Activated CD4-positive, alpha-beta T cell treated with anti-CD3 and anti-CD28 coated beads for 4 hours (primary cell): ENCODE measurements at places on chromosomes 5 and 9.

DNA sequence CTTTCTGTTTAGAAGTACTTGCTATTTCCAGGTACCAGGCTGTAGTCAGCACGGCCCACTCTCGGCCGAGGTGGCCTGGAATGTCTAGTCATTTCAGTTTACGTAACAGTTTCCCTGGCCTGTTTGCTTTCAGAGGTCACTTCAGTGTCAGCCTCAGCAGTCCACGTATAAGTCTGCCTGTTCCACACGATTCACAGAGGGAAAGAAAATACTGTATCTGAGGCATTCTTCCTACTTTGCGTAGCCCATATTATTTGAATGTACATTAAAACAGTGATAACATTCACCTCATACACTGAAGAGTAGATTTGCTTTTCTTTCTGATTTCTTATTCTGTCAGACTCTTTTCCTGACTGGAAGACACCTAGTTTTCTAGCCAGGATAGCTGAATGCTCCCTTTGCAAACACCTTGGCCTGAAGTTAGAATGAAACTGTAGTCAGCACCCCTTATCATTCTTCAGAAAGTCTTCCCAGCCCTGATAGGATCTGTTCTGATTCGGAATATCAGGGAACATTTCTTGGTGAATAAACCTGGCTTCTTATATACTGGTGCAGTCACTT is 140.9 kb downstream of the AOPEP start:
- no peak for DNase-seq

GRCh38 chr5:164324239-164324638 is 818.8 kb downstream of the MAT2B start:
- no peak for DNase-seq

DNA sequence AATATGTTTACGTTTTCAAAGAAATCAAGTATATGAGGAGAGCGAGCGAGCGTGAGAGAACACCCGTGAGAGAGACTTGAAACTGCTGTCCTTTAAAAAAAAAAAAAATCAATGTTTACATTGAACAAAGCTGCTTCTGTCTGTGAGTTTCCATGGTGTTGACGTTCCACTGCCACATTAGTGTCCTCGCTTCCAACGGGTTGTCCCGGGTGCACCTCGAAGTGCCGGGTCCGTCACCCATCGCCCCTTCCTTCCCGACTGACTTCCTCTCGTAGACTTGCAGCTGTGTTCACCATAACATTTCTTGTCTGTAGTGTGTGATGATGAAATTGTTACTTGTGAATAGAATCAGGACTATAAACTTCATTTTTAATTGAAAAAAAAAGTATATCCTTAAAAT is 97.0 kb downstream of the PDE6A start:
- DNase-seq, result no peak

DNA sequence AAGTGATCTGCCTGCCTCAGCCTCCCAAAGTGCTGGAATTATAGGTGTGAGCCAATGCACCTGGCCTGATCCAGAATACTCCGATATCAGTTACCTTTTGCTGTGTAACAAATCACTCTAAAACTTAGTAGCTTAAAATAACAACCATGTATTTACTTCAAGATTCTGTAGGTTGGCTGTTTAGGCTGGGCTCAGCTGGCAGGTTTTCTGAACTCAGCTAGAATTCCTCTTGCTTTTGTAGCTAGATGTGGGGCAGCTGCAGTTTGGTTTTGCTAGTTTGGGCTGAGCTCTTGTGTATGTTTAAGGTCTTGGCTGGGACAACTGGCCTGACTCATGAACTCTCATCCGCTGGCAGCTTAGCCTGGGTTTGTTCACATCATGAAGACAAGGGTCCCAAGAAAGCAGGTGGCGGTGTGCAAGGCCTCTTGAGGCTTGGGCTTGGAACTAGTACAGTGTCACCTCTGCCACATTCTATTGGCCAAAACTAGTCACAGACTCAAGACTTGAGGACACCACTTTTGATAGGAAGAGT is 138.3 kb upstream of the SHB start:
- DNase-seq, result no peak

- DNase-seq, result no peak
Observed at GRCh38 chr5:68531970-68532369, 316.4 kb downstream of the PIK3R1 start.

DNA sequence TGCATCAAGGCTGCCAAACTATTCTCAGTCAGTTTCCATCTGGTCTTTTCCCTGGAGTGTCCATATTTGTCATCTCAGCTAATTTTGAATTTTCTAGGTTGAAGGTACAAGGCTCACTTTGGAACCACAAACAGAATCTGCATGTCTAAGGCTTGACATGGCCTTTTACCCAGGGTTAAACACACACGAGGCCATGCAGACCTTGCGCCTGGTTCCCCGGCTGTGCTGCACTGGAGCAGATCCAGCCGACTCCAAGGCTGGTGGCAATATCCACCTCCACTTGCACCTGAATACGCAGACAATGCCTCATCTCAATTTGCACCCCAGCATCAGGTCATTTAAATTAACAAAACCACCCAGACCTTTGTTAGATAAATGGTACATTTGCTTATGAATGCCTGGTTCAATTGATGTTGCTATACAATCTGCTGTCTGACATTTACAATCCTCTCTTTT is 276.2 kb downstream of the HSPA4 start:
- no peak for DNase-seq

DNA sequence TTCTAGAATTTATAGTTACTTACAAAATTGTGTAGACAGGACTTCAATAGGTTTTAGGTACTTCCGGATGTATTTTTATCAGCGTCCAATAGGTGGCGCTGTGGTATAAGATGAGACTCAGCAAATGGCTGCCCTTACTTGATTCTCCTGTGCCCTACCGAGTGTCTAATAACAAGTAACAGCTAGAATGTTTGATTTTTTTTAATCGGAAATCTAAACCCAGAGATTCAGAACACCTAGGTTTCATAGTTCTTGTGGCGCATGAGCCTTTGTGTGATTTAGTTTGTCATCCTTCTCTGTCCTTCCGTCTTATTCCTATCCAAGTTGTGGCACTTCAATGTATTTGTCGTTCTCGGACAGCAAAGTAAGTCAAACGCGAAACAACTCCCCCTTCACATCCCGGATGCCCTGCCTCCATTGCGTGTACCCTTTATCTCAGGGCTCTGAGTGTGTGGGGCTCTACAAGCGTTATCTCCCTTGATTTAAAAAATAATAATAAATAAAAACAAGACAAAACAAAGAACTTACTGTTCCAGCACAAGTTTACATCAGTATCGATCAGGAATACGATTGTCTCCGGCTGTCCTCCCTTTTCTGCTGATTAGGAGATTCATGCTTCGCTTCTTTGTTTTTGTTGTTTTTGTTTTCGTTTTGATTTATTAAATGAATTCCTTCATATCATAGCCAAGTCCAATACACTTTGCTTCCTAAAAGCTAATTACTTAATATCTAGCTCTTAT is 50.7 kb upstream of the SLC30A5 start:
- peak; percentile 79 for DNase-seq

DNA sequence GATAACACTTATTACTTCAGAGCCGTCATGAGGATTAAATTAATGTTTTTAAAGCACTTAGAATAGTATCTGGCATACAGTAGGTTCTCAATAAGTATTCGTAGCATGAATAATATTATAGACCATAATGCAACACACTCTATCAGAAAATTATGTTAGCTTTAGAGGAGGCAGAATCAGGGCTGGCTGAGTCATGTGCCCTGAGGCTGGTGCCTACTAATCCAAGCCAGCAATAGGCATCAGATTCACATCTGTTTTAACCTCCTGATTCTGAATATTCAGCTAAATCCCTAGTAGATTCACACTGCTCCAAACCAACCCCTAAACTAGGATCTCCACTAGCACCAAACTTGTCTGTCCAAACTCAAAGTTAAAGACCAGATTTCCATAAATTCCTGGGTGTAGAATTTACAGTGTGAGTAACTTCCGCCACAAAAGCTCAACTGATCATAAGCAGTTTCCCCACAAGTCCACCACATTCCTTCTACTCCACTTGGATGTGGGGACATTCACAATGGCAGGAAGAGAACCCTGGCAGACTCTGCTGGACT is 170.0 kb upstream of the DAPK1 start:
- no peak for DNase-seq

DNA sequence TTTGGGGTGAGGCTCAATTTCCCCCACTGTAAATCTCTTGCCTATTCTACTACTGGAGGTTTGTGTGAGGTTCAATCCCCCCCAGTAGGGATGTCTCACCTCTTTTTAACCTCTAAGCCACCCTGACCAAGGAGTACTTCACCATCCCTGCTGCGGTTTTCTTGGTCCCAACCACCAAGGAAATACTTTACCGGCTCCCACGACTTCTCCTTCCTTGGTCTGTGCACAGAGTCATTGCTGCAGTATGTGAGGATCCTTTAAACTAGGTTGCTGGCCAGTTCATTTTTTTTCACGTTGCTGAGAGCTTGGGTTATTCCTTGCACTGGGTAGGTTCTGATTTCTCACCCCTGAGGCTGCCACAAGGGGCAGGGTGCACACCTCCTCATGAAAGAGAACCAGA is 22.5 kb upstream of the HMGCS1 start:
- DNase-seq, result no peak

DNA sequence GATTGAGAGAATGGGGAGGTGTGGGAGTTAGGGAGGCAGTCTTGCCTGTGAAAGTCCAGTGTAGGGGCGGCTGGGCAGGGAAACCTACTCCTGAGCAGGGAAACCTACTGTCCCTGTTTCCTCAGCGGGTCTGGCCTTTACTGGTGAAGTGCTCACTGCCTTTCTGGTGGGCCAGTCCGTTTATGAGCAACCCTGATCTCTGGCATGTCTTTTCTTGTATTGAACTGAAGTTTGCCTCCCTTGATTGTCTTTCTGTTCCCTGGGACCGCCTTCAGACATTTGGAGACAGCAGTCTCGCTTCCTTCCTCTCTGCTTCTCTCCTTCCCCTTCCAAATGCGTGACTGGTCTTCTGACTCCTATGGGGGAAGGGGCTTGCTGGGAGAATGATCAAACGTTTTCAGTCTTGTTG is 2.9 kb downstream of the SNX18 start:
- DNase-seq, result no peak

DNA sequence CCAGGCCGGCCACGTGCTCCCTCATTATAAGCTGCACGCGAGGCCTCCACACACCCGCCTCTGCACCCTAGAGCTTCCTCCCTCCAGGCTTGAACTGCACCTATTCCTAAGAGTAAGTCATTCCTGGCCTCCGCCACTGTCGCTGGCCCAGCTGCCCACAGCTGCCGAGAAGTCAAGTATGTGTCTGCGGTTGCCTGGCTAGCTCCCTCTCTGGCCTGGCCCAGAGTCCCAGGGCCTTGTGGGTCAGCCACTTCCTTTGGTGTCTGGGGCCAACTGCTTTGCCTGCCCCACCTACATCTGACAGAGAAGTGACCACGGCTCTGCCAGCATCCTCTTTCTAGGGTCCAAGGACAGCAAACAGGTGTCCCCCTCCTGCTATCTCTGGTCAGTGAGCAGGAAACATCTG is 18.3 kb downstream of the ABO start:
- no peak for DNase-seq

GRCh38 chr9:123518338-123518737 is 162.3 kb downstream of the CRB2 start:
- no peak for DNase-seq

DNA sequence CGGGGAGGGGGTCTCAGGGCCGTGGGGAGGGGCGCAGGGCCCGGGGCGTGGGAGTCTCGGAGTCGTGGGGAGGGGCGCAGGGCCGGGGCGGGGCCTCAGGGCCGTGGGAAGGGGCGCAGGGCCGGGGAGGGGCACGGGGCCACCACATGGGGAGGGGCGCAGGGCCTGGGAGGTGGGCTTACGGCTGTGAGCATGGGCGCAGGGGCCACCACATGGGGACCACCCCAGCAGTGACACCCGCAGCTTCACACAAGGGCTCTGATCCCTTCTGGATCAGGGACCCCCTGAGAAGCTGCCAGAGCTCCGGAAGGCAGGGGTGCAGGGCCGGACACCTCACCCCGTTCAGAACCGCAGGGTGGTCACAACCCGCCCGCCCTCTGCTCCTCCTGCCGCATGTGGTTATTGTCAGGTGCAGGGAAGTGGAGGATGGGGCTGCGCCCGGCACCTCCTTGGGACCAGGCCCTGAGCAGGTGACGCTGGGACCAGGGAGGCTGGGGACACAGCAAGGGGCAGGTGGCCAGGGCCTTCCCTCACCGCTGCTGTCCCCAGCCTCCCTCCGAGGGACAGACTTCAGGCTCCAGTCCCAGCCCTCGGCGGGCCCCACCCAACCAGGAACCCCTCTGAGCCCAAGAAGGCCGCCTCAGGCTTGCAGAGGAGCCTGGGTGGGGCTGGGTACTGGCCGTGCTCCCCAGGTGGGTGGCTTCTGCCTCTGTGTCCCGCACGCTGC is 53.7 kb downstream of the EXD3 start:
- no peak for DNase-seq

DNA sequence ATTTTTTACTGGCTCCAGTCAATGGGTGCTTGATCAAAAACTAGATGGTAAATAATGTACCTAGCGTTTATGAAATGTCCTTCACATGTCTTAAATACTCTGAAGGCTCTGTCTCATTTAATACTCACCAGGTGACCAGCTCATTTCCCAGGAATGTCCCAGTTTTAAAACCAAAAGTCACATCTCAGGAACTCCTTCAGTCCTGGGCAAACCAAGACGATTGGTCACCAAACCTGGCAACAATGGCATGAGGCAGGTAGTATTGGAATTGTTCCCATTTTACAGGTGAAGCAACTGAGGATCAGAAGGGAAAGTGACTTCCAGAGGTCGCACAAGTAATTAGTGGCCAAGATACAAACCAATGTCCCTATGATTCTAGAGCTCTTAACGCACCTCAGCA is 27.7 kb downstream of the SMIM23 start:
- DNase-seq, result no peak

DNA sequence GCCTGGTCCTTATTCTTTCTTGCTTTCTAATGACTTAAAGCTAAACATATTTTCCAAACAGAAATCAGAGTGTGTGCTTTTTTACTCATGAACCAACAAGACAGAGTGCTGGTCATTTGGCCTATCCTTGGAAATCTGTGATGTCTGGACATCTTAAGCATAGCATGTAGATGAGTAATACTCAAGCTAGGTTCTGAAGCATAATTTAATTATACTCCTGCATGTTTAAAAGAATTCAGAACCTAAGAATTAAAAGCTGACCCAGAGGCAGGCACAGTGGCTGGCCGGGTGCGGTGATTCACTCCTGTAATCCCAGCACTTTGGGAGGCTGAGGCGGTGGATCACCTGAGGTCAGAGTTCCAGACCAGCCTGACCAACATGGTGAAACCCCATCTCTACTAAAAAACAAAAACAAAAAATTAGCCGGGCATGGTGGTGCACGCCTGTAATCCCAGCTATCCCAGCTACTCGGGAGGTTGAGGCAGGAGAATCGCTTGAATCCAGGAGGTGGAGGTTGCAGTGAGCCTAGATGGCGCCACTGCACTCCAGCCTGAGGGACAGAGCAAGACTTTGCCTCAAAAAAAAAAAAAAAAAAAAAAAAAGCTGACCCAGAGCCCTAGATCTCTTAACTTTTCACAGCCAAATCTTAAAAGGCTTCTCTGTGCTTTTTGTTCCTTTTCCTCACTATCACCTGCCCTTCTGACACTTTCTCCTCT is 16.2 kb upstream of the TJP2 start:
- no peak for DNase-seq

DNA sequence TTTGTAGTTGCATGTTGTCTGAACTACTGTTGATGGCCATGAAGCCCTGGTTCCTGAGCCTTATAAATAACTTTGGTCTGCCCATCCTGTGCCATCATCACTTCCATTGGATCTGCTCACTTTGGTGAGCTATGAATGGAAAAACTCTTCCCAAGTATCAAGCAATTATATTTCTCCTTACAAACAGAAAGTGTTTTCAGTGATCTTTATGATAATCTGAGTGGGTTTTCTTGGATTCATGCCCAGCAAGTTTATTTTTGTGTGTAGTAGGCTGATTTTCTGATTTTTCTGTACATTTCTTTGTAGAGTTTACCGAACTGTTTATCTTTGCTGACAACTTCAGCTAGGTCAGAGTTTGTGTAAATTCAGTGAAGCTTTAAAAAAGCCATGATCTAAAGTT is 31.0 kb downstream of the CAMK4 start:
- no peak for DNase-seq
